Head of caudate nucleus (tissue), 42 donors: ENCODE measurements at places on chromosomes 5 and 9.

GRCh38 chr5:15513911-15514310 lies 13.9 kb downstream of the FBXL7 start:
- no peak for DNase-seq

DNA sequence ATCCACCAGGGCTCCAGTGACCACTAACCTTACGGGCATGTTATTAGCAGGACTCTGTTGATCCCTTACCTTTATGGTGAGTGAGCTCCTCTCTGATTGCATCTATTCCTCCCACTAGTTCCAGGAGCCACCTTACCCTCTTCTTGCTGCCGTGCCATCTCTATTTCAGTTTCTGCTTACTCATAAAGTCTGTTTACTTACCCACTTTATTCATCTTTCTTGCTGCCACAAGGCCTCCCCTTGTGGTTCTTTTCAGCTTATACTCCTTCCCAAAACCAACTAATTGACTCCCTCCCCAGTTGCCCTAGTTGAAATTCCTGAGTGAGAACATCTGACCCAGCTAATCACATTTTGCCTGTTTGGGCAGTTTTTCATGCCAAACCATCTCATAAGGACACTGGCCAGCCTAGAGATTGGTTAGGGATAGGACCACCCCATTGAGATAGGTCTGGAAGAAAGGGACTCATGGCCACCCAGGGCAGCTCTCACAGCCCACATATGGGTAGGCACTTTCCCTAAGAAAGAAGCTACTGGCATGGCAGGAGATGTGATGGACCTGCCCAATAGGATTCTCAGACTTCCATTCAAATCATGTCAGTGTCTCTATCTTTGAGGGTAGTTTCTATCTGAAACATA lies 412.7 kb downstream of the EFNA5 start:
- DNase-seq, result no peak

DNA sequence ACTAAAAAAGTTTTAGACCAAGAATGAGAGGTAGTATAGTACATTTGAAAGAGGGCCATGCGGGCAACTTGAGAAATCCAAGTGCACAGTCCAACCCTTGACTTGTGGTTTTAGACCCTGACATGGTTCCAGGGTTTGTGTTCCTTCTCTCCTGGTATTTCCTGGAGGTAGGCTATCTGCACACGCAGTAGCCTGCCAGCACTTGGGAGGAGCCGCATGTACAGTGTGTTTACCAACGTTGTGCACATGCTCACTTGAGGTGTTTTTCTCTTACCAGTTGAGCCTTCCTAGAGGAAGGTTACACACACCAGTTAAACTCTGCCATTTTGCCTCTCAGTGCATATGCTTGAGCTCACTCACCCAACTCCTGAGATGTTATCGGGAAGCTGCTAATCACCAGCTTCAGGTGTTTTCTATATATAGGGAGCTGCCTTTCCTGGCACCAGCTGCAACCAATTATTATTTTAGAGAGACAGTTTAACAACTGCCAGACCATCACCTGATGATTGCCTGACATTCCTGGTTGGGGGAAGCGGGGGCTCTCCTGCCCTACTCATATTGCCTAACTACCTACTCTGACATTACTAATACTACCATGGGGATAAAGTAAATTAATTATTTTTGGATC lies 593.4 kb upstream of the TUSC1 start:
- DNase-seq, result no peak

DNA sequence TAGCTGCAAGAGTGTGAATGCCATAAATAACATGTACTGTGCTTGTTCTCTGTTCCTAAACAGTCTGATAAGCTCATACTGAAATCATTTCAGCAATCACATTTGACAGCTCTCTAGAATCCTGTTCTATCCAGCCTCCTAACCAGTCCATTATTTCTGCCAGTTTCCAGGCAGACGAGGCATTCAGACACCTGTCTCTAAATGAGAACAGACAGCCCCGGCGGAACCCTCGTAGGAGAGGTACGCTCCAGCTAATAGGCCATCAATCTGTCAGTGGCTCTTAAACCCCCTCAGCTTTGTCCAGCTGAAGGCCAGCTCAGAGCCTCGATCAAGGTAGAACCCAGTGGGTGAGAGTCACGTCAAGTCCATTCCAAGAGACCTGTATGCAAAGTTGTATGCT lies 272.3 kb downstream of the GLIS3 start:
- DNase-seq, result no peak

DNA sequence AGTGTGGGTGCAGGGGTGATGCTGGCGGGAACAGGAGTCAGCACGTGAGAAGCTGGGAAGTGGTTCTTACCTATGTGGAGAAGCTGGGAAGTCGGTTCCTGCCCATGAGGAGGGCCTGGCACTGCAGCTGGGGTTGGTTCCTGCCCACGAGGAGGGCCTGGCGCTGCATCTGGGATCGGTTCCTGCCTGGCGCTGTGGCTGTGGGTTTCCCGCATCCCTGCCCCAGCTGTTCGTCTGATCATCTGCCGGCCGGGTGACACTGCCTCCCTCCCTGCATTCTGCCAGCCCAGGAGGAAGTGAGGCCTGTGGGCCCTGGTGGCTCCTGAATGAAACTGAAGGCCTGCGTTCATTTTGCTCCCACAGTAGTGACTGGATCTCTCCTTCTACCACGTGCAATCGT lies 5.1 kb downstream of the OBP2A start:
- no peak for DNase-seq

DNA sequence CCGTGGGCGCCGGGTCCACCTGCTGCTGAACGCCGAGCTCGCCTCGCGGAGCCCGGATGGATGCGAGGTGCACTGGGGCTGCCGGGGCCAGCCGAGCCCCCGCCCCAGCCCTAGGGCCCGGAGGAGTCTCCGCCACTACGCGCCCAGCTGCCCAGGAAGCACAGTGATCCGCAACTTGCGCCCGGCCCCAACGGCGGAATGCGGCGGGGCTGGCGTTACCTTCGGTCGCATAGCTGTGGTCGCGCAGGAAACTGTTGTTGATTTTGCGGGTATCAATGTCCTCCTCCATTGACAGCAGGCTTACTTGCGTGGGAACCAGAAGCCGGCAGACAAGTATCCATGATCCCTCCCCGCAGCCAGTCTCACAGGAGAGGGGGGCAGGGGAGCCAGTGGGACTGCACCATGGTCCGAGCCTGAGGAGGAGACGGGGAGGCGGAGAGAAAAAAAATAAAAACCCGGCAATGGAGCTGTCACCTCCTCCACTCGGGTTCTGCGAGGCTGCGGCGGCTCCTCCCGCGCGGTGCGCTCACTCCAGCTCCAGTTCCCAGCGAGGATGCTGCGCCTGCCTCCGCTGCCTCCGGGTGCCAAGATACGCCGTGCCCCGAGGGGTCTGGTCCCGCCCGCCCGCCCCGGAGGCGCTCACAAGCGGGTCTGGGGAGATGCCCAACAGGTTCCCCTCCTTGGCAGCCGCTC lies 628 bp downstream of the PPP2R2B start:
- DNase-seq, result peak; percentile 68
